ENCODE measurements at places on chromosomes 11 and 22.

- no peak overlapping the region for H3K4me3 ChIP-seq
- H3K27ac ChIP-seq, result no peak overlapping the region
- DNase-seq, result no peak
- peaks cover 25% of the 10 kb centered on the region for H3K4me1 ChIP-seq
- H3K27me3 ChIP-seq, result peaks cover 3% of the 10 kb centered on the region
Measured at GRCh38 chr11:2320568-2321310, 18.9 kb downstream of the TSPAN32 start.

- H3K36me3 ChIP-seq, result no peaks in the 10 kb centered on the region
- no peaks in the 10 kb centered on the region for H3K27me3 ChIP-seq
- H3K27ac ChIP-seq, result no peak overlapping the region
- no peak for DNase-seq
- H3K4me1 ChIP-seq, result peaks cover 7% of the 10 kb centered on the region
Measured at GRCh38 chr22:28716686-28717085, 24.9 kb downstream of the CHEK2 start.

DNA sequence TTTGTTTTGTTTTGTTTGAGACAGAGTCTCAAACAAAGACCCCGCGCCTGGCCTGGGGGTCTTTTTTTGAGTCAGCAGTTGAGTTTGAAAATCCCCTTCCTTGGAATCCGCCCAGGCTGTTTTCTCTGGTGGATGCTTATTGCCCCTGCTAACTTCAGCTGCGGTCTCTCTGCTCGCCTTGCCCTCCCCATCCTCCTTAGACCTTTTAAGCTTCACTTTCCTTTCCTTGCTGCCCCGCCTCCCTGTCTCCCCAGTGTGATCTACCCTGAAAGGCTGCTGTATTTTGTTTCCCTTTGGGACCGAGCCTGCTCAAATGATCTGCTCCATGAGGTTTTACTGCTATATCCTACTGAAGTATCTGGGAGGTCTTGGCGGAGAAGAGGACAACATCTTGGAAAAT lies 2.5 kb downstream of the USP18 start:
- H3K27me3 ChIP-seq, result no peaks in the 10 kb centered on the region
- no peak for DNase-seq
- H3K36me3 ChIP-seq, result peaks cover under 1% of the 10 kb centered on the region
- no peak overlapping the region for H3K27ac ChIP-seq
- peaks cover 20% of the 10 kb centered on the region for H3K4me1 ChIP-seq
- no peak overlapping the region for H3K4me3 ChIP-seq

- peak overlapping the region; percentile 87 for H3K4me3 ChIP-seq
- no peak overlapping the region for H3K27ac ChIP-seq
- peaks cover 30% of the 10 kb centered on the region for H3K4me1 ChIP-seq
- DNase-seq, result peak; percentile 59
Measured at GRCh38 chr11:118434553-118435289, 1.6 kb upstream of the KMT2A start.

- H3K36me3 ChIP-seq, result no peaks in the 10 kb centered on the region
- DNase-seq, result peak; percentile 77
- H3K27ac ChIP-seq, result peak overlapping the region; percentile 80
- H3K27me3 ChIP-seq, result no peaks in the 10 kb centered on the region
- H3K4me3 ChIP-seq, result peak overlapping the region; percentile 51
- H3K4me1 ChIP-seq, result peaks cover 13% of the 10 kb centered on the region
Measured at GRCh38 chr22:38398609-38399461, 56.2 kb downstream of the KCNJ4 start.

DNA sequence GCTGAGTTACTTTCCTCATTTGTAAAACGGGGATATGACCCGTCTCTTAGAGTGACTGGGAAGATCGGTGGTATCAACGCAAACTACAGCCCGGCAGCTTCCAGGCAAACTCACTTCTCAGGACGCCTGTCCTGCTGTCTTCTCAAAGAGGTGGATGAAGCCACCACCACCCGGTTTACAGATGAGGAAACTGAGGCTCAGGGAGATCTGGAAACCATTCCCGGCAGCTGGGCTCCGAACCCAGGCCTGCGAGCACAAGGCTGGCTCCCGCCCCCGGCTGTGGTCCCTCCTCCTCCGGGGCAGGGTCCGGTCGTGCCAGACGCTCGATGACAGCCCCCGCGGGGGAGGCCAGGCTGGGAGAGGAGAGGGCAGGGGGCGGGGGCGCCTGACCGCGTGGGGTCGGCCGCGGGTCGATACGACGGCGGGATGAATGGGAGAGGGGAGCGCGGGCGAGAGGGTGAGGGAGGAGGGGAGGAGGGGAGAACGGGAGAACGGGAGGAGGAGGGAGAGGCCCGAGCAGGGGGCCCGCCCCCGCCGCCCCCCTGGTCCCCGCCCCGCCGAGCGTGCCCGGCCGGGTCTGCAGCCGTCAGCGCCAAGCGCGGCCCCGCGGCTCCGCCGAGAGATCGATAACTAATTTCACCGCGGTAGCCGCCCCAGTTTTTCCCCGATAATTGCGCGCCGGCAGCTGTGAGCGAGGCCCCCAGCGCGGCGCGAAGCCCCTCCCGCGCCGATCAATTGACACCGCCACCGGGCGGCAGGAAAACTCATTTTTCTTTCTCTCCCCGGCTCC lies 14.0 kb downstream of the IGLL1 start:
- peaks cover 14% of the 10 kb centered on the region for H3K4me1 ChIP-seq
- H3K4me3 ChIP-seq, result peak overlapping the region; percentile 34
- no peak overlapping the region for H3K27ac ChIP-seq
- DNase-seq, result no peak
- H3K36me3 ChIP-seq, result no peaks in the 10 kb centered on the region

DNA sequence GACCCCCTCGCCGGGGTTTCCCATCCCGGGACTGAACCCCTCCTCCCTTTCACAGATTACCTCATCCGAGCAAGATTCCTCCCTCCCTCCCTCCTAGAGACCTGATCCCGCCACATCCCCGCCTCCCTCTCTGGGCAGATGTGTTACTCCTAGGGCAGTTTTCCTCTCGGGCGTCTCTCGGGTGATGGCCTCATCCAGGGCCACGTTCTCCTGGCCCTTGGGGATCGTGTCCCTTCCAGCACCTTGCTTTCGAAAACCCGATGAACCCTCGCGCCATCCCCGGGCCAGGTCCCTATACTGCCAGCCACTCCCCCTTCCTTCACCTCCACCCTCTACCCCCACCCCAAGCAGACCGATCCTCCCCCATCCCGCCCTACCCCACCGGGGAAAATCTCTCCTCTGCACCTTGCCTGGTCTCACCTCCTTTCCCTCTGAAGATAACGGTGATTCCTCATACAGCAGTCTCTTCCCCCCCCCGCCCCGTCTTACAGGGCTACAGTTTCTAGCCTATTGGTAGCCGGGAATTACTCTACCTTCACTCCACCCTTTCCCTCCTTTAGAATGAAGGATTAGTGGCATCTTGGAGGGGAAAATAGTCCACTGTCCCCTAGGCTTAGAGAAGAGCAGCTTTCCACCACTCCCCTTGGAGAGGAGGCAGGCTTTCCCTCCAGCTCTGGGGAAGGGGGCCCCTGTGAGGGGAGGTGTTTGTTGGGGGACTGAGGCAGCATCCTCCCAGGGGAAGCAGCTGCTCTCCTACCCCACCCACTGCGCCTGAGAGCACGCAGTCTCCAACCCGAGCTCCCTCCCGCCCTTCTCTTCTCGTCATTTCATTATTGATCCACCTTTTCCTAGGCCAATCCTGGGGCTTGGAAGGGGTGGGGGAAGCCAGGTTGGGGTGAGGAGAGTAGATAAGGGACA lies 1.2 kb downstream of the KMT2A start:
- peak; percentile 74 for DNase-seq
- peak overlapping the region; percentile 78 for H3K27ac ChIP-seq
- peak overlapping the region; percentile 69 for H3K4me3 ChIP-seq
- H3K36me3 ChIP-seq, result peaks cover 4% of the 10 kb centered on the region

- H3K27ac ChIP-seq, result no peak overlapping the region
- no peak for DNase-seq
Measured at GRCh38 chr11:62423012-62423411, 4.2 kb downstream of the SCGB1A1 start.

- H3K27ac ChIP-seq, result no peak overlapping the region
- H3K36me3 ChIP-seq, result no peaks in the 10 kb centered on the region
- no peak for DNase-seq
- no peaks in the 10 kb centered on the region for H3K27me3 ChIP-seq
- no peak overlapping the region for H3K4me3 ChIP-seq
Measured at GRCh38 chr11:32817181-32817851, 12.4 kb upstream of the PRRG4 start.

DNA sequence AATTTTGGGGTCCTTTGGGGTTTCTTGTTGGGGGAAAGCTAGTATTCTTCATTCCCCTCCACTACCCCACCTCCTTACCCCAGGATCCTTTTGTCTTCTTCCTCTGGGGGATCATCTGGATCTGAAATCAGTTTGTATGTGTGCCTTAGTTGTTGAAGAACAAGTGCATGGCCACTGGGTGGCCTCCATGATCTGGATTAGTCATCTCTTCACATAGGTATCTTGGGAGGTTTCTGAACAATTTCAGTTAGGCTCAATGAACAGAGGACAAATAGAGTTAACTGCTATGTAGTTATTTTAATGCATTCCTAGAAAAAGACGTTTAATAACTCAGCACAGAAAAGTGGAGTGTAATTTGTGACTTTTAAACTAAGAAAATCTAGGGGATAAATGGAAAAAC lies 7.1 kb upstream of the VWA5A start:
- no peak for DNase-seq
- no peak overlapping the region for H3K27ac ChIP-seq
- no peaks in the 10 kb centered on the region for H3K36me3 ChIP-seq
- H3K4me3 ChIP-seq, result no peak overlapping the region

DNA sequence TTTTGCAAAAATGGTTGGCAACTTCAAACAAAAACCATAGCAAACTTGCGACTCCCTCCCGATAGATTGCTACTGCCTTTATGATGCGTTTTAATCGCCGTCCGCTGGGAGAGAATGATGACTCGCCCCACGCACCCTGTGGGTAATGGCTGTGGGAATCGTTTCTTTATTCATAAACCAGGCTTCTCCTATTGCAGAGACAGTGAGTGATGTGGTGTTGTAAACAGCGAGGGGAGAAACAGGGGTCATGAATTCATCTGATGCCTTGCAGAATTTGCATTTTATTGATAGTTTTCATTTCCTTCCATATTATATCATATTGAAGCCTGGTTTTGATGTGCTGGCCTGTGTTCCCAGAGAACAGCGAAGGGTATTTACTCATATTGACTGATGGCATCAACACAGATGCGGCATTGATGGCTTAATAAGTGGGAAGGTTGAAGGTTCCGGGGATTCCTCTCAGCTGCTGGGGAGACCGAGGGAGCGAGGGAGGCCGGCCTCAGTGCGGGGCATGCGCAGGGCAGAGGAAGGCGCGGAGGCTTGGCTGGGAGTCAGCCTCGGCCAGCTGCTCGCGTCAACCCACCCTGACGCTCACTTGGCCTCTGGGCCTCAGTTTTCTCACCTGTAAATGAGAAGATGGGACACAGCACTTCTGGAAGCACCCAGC lies 41.3 kb downstream of the ARHGAP8 start:
- DNase-seq, result no peak
- H3K36me3 ChIP-seq, result no peaks in the 10 kb centered on the region
- no peaks in the 10 kb centered on the region for H3K4me1 ChIP-seq
- no peak overlapping the region for H3K27ac ChIP-seq

DNA sequence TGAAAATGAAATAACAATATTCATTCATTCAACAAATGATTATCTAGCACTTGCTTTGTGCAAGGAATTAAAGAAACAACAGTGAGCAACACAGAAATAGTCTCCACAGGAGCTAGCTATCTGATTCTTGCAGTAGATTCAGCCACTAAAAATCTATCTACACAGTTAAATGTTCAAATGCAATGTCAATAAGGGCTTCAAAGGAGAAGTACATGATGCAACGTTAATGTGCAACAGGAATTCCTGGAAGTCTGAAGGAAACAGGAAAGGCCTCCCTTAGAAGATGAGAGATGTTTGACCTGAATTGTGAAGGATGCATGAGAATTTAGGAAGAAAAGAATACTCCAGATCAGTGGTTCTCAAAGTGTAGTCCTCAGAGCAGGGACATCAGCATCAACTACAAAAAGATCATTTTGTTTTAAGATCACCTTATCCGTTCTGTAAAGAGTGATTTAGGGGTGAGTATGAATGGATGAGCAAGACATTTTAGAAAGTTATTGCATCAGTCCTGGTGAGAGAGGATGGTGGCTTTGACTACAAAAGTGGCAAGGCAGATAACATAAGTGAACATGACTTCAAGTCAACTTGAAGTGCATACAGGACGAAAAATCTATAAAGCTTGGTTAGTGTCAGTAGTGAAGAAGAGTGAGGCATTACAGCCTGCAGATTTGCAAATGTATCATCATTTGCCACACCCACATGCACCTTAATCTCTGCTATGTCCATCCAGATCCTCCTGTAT lies 96.0 kb downstream of the ETS1 start:
- H3K36me3 ChIP-seq, result peaks cover 60% of the 10 kb centered on the region
- peak overlapping the region; percentile 76 for H3K27ac ChIP-seq
- DNase-seq, result no peak
- H3K4me1 ChIP-seq, result peaks cover 58% of the 10 kb centered on the region
- H3K27me3 ChIP-seq, result no peaks in the 10 kb centered on the region
- H3K4me3 ChIP-seq, result no peak overlapping the region

GRCh38 chr11:118401880-118402590 lies 629 bp downstream of the ATP5MG start:
- peak overlapping the region; percentile 86 for H3K27ac ChIP-seq
- no peaks in the 10 kb centered on the region for H3K27me3 ChIP-seq
- H3K4me1 ChIP-seq, result peaks cover 15% of the 10 kb centered on the region

All from natural killer cell (primary cell).